ENCODE measurements at places on chromosomes 11 and 22.

DNA sequence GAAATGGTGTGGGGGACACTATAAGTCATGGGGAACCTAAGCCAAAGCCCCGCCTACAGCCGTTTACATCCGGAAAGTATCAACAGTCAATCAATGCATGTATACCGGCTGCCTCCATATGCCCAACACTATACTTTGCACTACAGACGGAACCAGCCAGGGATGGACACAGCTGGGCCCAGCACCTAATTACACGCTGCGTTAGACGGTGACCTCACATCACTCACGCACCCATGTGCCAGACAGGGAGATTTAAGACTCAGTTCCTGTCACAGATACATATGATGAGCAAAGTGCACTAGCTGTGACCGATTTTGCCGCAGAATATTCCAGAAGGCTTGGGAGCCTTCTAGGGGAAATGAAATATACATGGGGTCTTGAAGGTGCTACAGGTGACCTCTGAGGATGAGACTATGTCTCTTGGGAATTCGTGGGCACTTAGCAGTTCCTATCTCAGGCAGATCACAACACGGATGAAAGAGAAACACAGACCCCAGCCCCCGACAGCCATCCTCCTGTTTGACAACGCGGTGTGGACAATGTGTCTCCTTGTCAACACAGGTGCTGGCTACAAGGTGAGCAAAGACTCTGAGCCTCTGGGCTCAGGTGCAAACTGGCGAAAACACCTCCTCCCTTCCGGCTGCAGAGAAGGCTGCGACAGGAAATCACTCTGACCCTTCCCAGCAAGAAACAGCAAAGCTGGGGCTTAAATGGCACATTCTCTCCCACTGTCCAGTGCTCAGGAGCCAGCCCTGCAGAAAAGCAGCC lies 8.0 kb downstream of the AHNAK start:
- no peak for DNase-seq

- DNase-seq = no peak
These were observed 83.5 kb downstream of the SNX19 start for GRCh38 chr11:130832566-130833425.

DNA sequence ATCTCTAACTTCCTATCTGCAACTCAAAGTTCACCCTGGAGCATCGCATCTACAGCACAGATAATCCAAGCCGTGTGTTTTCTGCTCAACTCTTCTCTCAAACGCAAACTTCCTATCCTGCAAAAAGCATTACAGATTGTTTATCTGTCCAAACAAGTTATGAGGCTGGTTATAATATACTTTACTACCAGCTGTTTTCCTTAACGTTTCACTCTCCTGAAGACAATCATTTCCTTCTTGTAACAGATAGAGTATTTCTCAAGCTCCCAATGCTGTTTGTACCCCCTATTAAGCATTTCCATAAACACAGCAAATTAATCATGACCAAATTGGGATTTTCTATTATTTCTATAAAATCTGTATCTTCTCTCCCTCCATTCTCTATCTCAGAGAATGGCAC lies 84.7 kb downstream of the SBF2 start:
- no peak for DNase-seq

- DNase-seq = no peak
These were observed 260.1 kb upstream of the MTNR1B start for GRCh38 chr11:92709329-92709728.

DNA sequence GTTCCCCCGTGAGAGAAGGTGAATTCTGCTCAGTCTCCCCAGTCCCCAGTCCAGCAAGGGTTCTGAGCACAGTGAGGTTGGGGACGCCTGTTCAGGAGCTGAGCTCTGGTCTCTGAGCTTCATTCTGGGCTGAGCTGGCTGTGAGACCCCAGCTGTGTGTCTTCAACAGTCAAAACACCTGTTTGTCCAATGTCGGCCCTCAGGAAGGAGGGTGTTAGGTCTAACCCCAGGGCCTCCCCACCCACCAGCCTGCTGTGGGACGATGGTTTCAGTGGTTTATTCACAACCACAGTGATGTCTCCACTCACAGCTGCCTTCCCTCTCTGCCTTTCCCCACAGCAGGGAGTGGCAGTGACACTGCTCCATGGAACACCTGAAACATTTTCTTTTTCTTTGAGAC lies 1282.9 kb downstream of the TBC1D22A start:
- no peak for DNase-seq

DNA sequence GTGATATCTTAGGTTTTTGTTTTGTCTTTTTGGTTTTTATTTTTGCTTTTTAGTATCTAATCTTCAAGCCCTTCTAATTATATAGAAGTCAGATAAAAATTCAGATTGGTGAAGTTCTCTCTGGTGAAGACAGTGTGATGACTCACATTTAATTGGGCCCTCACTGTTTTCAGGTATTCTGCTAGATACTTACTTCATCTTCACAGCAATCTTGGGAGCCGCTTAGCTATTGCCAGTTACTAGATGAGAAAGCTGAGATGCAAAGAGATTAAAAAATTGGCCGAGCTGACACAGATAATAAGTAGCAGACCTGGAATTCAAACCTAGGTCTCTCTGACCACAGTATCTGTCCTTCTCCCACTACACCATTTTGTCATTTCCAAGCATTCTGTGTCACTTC lies 75.0 kb downstream of the PPP2R1B start:
- DNase-seq = no peak

GRCh38 chr22:21951931-21952465 lies 650 bp downstream of the PPM1F start:
- no peak for DNase-seq

GRCh38 chr22:48523091-48523490 lies 1304.6 kb downstream of the BRD1 start:
- no peak for DNase-seq

GRCh38 chr11:44613153-44613552 lies 47.7 kb downstream of the CD82 start:
- DNase-seq = no peak

DNA sequence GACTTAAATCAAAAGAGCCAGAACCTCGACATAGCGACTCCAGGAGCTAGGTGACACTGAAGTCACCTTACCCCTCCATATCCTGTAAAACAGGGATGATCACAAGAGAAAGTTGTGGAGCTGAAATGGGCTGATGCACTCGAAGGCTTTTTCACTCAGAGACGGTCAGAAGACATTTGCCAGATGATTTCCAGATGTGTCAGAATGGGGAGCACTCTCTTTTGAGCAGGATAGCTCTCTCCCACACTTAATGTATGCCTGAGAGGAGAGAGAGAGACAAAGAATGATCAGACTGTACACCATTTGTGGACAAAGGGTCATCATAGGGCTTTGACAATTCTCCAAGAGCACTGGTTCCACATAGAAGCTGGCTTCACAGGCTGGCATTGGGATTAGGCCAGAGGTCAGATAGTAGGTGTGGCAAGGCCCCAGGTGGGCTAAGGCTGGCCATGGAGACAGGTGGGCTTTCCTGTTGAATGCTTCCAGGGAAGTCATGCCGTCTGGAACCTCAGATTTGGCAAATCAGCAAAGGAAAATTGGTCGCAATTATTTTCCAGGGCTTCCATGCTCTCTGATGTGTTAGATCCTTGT lies 42.3 kb upstream of the ETS1 start:
- DNase-seq = no peak

DNA sequence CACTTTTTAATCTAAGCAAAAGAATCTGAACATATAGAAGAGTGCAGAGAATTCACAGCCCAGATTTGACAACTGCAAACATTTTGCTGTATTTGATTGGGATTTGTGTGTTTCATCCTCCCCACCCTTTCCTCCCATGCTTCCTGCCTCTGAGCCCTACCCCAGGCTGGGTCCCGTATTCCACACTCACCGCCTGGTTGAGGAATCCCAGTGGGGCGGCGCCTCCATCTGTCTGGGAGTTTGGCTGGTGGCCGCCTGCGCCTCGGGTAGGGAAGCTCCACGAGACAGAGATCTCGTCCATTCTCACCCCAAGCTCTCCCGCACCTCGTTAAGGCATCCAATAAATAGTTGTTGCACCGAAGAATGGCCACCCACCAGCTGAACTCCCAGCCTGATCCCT lies 105.9 kb upstream of the SLC22A12 start:
- no peak for DNase-seq

GRCh38 chr11:107836851-107837250 lies 21.7 kb downstream of the SLC35F2 start:
- no peak for DNase-seq

GRCh38 chr11:47464483-47464882 lies 15.5 kb upstream of the RAPSN start:
- no peak for DNase-seq

DNA sequence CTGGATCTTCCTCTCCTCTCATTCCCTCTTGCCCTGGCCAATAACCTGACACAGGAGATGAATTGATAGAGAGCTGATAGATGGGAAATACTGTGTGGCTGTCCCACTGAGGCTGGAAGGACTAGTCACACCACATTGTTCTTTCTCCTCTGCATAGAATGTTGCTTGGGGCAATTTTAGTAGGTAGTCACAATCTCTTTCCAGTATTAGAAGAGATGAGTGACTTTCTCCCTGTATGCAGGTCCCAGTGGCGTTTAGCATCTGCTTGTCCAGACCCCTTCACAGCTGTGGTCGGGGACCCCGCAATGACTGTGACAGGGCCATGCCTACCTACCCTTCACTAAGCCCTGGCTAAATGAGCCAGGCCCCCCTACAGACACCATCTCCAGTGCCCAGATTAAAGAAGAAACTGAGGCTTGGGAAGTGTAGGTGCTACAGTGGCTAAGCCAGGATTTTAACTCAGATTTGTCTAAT lies 24.0 kb upstream of the P2RY2 start:
- DNase-seq = no peak

- DNase-seq = no peak
These were observed 2.8 kb downstream of the ROBO4 start for GRCh38 chr11:124894606-124895430.

DNA sequence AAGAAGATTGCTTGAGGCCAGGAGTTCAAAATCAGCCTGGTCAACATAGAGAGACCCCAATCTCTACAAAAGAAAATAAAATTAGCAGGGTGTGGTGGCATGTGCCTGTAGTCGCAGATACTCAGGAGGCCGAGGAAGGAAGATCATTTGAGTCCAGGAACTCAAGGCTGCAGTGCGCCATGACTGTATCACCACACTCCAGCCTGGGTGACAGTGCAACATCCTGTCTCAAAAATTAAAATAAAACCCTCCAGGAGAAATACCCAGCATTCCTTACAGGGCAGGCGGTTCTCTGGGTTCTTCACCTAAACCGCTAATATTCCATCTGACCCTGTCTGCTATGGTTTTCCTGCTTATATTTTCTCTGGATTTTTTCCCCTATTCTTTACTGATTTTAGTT lies 13.5 kb downstream of the TCF20 start:
- DNase-seq = no peak
